Stimulated activated CD4-positive, alpha-beta T cell treated with anti-CD3 and anti-CD28 coated beads, Interleukin-1b, Interleukin-23, amount 100 ng/mL, for 4 hours (primary cell): ENCODE measurements at places on chromosomes 3 and 15.

GRCh38 chr15:72852273-72852672 lies 68.7 kb upstream of the ADPGK start:
- DNase-seq: no peak

GRCh38 chr3:187823746-187824145 lies 78.5 kb upstream of the BCL6 start:
- DNase-seq: no peak

DNA sequence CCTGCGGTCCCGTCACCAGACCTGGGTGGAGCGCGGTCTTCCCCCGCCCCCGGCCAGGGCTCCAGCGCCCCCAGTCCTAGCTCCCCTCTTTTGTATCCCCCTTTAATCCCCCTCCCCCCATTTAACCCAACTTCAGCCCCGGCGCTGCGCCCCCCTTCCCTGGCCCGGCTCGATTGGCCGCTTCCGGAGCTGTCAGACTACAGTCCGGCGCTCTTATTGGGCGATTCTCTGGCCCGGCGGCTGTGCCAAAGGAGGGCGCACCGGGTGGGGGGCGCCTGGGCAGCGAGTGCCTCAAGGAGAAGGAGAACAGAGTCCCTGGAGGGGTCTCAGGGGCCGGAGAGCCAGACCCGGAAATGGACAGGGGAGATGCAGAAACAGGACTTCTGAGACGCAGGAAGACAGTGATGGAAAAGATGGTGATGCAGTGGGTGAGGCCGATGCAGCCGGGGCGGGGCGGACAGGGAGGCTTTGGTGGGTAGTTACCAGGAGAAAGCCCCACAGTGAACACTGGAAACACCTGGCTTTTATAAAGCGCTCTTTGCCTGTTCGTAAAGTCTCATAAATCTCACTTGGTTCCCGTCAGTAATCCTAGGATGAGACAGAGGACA lies 1.2 kb upstream of the ADCY5 start:
- DNase-seq: no peak

DNA sequence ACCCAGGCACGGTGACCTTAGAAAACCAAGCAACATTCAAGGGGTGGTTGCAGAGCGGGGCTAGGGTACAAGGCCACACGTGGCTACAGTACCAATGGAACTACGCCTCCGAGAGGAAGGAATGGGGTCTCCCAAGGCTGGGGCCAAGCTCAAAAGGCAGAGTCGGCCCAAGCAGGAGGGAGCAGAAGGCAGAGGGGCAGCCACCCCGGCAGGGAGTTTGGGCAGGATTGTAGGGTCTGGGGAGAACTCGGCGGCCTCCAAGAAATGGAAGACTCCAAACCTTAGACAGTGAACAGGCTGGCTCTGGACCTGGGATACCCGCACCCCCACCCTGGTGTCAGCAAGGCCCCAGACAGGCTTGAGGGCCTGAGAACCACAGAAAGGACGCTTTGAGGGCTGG lies 28.7 kb downstream of the ATRIP start:
- no peak for DNase-seq

DNA sequence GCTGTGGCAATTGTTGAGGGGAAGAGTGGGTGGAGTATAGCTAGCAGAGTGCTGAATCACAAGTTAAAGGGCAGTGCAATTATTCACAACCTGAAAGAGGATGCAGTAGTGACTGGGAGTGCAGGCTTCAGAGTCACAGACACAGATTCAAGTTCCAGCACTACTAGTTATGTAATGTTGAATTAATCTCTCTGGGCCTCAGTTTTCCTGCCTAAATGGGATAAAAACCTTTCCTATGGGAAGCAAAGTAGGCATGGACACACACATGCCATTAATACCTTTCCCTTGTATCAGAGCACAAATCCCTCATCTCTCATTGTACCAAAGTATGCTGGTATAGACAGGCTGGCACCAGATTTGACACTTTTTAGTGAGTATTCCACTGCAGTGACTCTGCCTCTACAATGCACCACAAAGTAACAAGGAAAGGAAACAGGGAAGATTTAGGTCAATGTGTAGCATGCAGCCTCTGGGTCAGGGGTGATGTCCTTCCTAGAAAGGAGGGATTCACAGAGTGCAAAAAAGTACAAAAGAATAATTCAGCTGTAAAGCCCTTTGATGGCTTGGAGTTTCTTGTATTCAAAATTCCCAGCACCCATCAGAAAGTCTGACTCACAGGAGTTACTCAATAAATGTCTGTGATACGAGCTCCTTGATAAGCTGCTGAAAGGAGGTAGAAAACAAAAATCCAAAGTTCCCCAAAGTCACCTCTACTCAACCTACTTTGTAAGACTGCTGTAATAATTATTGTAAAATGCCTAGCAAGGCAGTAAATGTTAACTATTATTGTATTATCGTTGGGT lies 507.5 kb upstream of the TGFBR2 start:
- no peak for DNase-seq

- DNase-seq: no peak
Observed at GRCh38 chr15:101453123-101454120, 36.1 kb downstream of the PCSK6 start.

DNA sequence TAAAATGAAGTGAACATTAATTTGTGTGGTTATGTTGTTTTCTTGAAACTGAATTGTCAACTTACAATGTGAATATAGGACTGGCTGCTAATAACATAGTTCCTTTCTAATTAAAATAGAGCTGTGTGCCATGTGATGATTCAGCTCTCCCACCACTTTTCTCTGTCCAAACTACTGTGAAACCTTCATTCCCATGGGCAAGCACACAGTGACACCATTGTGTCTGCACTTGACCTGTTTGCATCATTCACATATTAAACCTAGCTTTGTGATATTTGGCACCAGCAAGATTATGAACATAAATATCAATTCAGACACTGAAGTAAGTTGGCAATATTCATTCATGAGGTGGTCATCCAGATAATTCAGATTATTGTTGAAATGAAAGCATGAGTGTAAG lies 78.8 kb upstream of the TCF12 start:
- no peak for DNase-seq

- DNase-seq: no peak
Observed at GRCh38 chr15:83720468-83720867, 66.5 kb downstream of the ADAMTSL3 start.

- DNase-seq: no peak
Observed at GRCh38 chr3:142568393-142569017, 10.0 kb downstream of the ATR start.

GRCh38 chr3:45506751-45507391 lies 87.7 kb upstream of the LIMD1 start:
- no peak for DNase-seq

- DNase-seq: no peak
Observed at GRCh38 chr3:17945018-17945798, 202.8 kb upstream of the TBC1D5 start.
